ENCODE measurements at places on chromosomes 12 and 14. TPM values are rescaled to one million over a fixed set of nuclear protein-coding genes. Genes with fewer than 3 reads are reported as not detected.

- no peak for DNase-seq
Observed at GRCh38 chr12:113909776-113910420, 56.2 kb downstream of the RBM19 start.

DNA sequence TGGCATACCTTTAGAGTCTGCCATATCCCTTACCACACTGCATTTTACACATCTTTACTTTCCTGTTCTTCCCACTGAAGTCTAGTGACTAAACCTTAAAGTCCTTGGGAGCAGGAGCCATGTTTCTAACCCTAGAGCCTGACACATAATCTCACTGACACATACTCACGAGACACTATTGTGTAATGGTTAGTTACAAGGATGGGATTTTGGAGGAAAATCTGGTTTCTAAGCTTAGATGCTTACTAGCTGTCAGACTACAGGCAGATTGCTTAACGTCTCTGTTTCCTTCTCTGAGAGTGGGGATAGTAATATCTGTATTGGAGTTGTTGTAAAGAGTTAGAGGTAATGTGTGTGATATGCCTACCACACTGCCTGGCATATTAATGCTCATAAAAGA lies 6.2 kb upstream of the DYRK4 start:
- DNase-seq: no peak

GRCh38 chr12:10147714-10148403 lies 17.9 kb upstream of the CLEC7A start:
- DNase-seq: no peak

- DNase-seq: no peak
Observed at GRCh38 chr12:105704787-105705186, 374.3 kb downstream of the C12orf75 start.

- no peak for DNase-seq
Observed at GRCh38 chr14:44027397-44027796, 479.7 kb downstream of the FSCB start.

DNA sequence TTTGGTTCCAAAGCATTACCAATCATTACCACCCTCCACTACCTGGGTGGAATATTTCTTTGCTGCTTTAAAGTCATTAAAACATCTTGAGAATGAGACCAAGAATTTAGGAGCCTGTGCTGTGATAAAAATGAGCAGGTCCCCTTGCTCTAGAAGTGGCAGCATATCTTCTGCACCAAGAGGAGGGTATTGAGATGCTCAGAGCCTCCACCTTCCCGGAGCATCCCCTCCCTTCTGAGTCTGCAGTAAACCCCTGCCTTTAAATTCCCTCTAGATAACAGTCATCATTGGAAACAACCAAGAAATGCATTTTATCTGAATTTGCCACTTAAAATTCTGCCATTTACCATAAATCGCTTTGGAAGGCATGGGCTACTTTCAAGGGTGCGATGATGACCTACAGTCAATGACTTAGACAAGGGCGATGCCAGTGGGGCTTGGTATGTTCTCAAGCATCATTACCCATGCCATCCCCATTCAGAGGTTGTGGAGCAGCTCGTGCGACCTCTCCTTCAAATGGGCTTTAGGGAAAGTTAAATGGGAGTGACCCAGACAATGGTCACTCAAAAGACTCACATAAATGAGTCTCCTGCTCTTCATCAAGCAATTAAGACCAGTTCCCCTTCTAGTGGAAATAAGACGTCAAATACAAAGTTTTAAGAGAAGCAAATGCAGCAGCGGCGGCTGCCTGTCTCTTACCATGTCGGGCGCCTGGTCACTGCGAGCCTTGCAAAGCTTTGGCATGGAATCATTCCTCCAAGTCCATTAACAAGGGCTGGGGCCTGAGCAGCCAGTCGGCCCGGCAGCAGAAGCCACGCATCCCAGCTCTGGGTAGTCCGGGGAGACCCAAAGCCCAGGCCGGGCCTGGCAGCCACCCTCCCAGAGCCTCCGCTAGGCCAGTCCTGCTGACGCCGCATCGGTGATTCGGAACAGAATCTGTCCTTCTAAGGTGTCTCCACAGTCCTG lies 334.5 kb downstream of the TMEM121 start:
- no peak for DNase-seq

- no peak for DNase-seq
Observed at GRCh38 chr14:57326253-57326652, 57.5 kb downstream of the AP5M1 start.

- no peak for DNase-seq
Observed at GRCh38 chr14:49218436-49219092, 367.6 kb downstream of the RPS29 start.

DNA sequence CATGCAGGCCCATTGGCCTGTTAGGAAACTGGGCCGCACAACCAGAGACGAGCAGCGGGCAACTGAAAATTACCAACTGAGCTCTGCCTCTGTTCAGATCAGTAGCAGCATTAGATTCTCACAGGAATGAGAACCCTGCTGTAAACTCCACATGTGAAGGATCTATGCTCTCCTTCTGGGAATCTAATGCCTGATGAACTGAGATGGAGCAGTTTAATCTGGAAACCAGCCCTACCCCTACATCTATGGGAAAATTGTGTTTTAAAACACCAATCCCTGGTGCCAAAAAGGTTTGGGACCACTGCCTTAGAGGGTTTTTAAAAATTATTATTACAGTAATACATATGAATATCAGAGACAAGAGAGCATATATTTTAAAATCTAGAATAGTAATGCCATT lies 1144.5 kb downstream of the FSCB start:
- no peak for DNase-seq

DNA sequence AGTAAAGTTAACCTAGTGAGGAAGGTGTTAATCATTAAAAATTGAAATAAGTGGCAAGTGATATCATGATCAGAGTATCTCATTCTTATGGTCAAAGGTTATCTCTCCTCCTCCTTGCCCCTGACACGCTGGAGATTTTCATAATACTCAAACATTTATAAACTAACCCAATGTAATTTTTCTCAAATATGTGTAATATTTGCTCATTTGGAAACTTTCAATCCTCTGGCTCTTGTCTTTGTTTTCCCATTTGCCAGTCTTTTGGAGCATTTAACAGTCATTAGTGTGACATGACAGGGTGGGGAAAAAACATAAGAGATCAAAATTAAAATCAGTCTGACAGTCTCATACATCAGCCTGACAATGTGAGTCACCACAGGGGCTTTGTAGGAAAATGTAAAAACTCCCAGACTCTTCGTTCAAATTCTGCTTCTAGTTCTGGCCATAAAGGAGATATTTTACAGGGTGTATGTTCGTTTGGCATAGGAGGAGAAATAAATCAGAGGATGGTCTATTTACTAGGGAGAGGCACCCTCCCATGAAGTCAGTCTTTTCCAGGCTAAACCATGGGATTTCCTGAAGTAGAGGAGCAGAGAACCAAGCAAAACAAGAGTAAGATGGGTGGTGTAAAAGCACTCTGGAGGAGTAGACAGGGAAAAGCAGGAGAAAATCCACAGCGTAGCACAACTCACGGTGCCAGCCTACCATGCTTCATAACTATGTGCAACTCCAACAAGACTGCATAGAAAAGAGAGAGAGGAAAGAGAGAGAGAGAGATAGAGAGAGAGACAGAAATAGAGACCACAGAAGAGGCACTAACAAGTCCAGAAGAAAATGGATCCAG lies 369.2 kb upstream of the PDE3A start:
- DNase-seq: no peak

DNA sequence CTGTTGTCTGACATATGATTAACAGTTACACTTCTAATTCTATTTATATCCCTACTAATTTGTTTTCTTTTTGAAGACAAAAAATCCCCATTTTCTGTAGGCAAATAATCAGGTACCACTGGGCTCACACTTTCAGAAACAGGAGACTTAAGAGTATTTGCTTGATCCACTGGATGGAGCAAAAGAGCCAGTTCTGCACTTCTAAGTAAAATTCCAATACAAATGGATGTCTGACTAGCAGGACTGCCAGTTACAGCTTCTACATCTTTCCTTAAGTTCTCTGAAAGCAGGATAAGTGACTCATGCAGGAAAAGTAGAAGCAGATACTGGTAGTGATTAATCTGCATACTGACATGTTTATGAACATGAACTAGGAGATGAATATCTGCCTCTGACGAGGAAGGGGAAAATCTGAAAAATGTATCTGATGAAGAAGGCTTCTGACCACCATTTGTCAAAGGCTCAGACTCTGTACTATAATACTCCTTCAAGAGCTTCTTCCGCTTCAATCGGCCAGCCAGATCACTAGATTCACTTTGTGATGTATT lies 73.8 kb upstream of the ANKS1B start:
- DNase-seq: peak; percentile 0

DNA sequence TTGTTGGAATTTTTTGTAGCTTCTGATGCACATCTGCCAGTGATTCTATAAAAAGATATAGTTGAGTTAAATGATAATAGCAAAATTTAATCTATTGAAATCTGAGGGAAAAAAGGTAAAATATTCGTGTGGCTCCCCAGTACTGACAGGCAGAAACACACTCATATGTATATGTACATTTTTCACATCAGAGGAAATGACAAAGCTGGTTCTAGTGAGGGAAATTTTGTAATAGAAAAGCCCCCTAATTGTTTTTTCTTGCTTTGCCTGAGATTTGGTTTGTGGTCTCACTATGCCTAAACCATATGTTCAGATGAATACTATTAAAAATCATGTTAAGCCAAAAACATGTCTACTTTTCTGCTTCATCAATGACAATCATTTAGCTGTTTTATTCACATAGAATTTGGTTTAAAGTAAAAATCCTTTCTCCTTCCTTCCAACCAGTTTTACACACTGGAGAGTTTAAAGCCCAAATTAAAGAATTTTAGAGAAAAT lies 203.5 kb downstream of the ANO6 start:
- DNase-seq: no peak

GRCh38 chr14:66043921-66044320 lies 442.2 kb upstream of the CCDC196 start:
- no peak for DNase-seq

DNA sequence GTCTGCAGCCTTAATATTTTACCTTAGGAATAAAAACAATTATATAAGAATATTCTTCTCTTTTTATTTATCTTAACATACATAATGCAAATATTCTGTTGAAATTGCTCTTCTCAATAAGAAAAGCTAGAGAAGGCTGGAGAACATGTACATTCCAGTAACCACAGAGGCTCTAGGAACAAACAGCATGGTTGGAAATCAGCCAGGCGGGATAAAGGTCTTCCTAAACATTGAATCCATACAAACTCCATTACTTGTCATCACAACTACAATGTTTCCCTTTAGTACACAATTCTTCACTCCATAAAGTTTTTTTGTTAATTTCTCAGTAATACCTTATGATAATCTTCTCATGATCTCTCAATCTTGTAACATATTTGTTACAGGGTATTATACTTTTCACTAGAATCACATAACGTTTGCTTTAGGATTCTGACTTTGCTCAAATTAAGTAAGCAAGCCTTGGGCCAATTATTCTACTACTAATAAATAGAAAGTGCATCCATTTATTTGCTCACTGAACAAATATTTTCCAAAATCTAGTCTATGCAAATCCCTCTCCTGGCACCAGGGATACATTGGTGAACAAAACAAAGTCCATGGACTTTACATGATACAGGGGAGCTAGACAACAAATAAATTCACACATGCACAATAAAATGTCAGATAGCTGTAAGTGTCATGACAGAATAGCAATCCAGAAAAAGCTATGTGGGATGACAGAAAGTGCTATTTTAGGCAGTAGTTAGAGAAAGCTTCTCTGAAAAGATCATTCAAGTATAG lies 237.5 kb upstream of the TMTC1 start:
- DNase-seq: no peak

DNA sequence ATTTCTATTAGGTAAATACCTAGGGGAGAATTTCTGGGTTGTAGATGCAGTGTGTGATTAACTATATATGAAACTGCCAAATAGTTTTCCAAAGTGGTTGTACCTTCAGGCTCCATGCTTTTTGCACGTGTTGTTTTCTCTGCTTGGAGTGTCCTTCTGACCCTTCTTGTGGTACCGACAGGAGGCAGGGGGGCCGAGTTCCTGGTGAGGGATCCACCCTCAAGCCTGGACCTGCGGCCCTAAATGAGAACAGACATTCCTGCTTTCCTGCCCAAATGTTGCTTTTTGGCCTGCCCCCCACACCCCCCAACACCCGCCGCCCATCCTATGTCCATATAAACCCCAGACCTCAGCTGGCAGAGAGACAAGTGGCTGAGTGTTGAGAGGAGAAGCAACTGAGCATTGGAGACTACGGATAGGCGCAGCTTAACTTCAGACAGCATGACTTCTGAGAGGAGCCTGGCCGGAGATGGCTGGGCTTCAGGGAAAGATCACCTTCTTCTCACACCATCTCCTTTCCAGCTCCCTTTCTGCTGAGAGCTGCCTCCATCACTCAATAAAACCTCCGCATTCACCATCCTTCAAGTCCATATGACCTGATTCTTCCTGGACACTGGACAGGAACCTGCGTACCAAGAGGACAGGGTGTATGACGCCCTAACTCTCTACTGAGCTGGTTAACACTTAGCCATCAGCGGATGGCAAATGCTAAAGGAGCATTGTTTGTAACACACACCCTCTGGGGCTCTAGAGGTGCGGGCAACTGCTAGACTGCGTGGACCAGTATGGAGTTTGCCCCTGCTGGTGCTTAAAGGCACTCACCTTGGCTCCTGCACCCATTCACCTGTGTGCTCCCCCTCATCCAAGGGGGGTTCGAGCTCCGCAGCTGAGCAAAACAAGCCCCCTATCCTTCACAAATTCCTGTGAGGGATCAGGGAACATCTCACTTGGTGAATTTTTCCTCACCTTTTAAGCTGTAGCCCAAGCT lies 194.7 kb upstream of the FBXO33 start:
- no peak for DNase-seq

GRCh38 chr14:50733494-50733893 lies 65.4 kb upstream of the SAV1 start:
- no peak for DNase-seq

DNA sequence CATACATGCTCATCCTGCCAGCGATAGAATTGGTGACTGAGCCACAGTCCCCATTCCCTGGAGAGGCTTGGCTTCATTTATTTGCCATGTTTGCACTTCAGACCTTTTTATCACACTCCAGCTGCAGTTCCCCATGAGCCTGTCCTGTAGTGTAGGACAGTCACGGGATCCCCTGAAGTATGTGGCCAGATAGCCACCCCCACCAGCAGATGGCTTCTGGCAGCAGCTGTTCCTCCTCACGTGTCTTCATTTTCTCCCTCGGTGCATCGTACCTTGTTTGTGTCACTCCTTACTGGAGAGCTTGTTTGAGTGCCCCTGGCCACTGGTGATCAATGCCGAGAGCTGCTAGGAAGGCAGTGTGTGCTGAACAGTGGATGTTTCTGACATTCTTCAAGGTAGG lies 40.2 kb downstream of the UBE3B start:
- no peak for DNase-seq

LRRIQ1 gene
- 2.0 TPM for total RNA-seq

GPR137C gene
- total RNA-seq: 1.7 TPM

MGP gene
- total RNA-seq: not detected

ERBB3 gene
- total RNA-seq: 26.6 TPM

COCH gene
- 3.2 TPM for total RNA-seq

SLC24A4 gene
- total RNA-seq: not detected

SNRPF gene
- 20.9 TPM for total RNA-seq

CIROP gene
- total RNA-seq: 0.15 TPM

SPIC gene
- total RNA-seq: not detected

NANOG gene
- total RNA-seq: 0.06 TPM

SOCS2 gene
- total RNA-seq: 40.7 TPM

DCAF4 gene
- 23.2 TPM for total RNA-seq

SLC39A5 gene
- 0.67 TPM for total RNA-seq

Measured in cardiac muscle cell (in vitro differentiated cells and primary cell).